Fibroblast of the aortic adventitia (primary cell): ENCODE measurements at places on chromosomes 4 and X. TPM values are rescaled to one million over a fixed set of nuclear protein-coding genes. Genes with fewer than 3 reads are reported as not detected.

DNA sequence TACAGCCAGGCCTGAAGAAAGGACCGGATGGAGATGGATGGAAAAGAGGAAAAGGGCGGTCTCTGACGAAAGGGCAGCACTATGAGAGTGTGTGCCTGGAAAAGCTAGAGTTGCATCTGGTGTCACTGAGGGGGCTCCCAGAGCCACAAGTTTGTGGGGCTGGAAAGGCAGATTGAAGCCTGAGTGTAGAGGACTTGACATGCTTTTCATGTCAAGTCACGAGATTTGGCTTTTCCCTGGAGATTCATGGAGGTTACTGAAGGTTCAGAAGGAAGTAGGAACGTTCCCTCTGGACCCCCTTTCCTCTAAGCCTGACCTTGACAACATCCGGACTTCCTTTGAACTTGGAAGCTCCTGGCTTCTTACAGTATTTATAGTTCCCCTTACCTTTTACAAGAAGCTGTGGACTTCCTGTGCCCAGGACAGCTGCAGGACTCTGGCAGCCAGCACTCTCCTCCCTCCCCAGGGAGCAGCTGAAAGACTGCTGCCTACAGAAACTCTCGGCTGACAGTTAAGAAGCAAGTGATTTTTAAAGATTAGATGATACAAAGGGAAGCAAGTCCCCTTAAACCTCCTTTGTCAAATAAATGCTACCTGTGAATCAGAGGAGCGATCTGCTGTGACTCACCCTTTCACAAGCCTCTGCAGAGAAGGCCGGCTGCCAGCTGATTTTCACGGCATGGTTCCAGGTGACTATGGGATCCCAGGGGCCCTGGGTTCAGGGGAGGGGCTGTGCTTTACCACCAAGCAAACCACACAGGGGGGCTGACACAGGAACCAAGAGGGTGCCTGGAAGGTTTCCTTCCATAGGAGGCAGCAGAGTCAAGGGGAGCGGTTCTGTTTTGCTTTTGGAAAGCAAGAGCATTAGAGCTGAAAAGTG is 72.9 kb upstream of the STIM2 start:
- peak; percentile 80 for DNase-seq

DNA sequence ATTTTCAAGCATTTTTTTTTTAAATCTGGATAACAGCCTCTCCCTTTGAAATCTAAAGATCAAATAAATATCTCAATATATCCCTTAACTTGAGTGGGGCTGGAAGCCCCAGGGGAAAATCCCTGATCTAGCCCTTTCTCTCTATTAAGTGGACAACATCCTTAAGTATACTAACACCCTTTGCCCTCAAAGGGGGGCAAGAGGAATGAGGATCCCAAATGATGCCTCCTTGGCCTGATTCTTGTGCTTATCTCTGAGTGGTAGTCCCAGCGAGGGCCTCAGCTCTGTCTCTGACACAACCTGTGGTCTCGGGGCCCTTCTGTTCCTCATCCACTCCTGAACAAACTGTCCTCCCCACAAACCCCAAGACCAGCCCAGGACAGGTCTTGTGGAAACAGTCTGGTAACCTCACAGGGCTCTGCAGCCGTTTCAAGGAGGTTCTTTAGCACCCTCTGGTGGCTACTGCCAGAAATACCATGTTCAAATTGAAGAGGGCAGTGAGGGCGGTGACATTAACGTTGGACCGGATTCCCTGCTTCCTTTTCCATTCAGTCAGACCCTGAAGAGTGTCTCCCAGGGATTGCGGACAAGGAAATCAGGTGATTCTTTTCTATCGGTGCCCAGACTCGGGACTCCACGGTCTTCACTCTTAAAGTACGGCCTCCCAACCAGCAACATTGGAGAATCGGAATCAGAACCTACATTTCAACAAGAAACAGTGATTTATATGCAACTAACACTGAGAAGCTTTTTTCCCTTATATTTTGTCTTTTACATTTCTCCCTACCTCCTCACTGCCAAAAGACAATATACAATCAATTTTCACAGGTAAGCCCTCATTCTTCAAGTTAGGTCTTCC is 13.0 kb downstream of the CXCL13 start:
- peak; percentile 79 for DNase-seq

- DNase-seq, result peak; percentile 95
Observed at GRCh38 chr4:168408620-168409019, 71.7 kb downstream of the DDX60L start.

DNA sequence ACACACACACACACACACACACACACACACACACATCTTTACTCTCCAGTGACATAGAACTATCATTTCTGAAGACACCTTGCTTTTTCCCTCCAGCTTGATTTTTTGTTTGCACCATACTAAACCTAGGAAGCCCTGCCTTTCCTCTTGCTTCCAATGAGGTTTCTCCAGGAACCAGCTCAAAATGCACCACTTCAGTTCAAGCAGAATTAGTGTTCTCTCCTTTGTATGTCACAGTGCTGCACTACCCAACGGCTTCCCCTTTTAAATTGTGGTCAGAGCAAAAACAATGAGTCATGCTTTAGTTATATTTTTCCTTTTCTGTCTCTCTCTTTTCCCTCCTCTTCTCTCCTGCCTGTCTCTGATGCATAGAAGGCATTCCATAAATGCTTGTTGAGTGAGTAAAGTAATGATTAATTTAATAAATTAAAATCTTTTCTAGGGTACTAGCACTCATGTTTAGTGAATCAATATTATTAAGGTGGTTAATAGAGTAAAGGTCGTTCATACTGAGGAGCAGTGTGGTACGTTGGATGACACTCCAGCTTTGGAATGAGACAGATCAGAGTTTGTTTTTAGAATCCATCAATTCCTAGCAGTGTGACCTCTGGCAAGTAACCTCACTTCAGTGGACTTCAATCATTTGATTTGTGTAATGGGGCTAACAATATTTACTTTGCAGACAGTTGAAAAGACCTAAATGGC is 5.9 kb downstream of the RTL3 start:
- peak; percentile 82 for DNase-seq

DNA sequence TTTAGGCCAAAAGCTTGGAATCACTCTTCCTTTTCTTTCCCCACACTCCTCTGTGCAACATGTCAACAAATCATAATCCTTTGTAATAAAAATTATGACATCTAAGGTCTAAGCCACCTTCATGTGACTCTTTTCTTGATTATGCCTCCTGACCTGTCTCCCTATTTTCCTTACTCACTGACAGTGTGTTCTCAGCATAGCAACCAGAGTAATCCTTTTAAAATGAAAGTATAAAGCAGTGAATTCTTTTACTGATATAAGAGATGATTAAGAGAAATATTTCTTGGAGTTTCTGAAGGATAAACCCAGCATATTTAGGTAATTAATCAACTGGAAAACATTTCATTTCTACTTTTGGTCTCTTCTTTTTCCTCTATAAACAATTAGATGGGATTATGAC is 44.7 kb downstream of the USO1 start:
- DNase-seq, result peak; percentile 11

PGAM4 gene
- total RNA-seq, result not detected in 2 replicates

DNA sequence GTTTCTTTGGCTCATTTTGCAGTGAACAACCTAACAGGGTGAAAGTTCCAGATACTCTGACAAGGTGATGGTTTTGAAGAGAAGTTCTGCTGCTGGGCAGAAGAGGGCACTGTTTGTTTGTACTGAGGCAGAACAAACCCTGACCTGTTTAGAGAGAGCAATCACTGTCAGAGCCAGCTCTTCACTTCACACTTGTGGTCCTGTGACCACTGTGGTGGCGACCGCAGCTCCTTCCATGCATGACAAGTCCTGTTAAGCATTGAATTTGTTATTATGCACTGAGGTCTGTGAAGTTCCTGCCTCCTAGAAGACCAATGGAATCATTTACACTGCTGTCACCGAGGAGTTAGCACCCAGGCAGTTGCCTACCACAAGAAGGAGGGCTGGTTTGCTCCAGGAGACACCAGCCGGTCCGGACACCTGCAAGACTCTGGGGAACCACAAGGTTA is 86.6 kb downstream of the ZNF330 start:
- peak; percentile 71 for DNase-seq

DNA sequence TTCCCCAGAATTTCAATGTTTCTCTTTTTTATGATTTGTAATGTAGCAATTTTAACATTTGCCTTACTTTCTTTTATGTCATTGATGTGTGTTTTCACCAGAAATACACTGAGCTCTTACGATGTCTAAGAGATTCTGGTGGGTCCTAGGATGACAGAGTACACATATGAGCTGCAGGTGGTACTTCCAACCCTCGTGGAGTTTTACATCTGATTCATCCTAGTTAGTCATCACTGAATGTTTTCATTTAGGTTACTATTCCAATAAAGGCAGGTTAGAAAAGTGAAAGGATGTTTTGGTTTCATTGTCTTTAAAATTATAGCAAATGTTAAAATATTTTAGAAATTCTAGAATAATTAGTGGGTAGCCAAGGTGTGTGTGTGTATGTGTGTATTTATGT is 605.9 kb downstream of the ADGRL3 start:
- no peak for DNase-seq

GRCh38 chr4:5998333-5998936 is 19.8 kb downstream of the C4orf50 start:
- peak; percentile 50 for DNase-seq

GRCh38 chr4:95156452-95156765 is 392.4 kb downstream of the UNC5C start:
- DNase-seq, result no peak

KLKB1 gene
- total RNA-seq, result 0.18 TPM in 1 of 2 replicates, not detected in the other

DNA sequence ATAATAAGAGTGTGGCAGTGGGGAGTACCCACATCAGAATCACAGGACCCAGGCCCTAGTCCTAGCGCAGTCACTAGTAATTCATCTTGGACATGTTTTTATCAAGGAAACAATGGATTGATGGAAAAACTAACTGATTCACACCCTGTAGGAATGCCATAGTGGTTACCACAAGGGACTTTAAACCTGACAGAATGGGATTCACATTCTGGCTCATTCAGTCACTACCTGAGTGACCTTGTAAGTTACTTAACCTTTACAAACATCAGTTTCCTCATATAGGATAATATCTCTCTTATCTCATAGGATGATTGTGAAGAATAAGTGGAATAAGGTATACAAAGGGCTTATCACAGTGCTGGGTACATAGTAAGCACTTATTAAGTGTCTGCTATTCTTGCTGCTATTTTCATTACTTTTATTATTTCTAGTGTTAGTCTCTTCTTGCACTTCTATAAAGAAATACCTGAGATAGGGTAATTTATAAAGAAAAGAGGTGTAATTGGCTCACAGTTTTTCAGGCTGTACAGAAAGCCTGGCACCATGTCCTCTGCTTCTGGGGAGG is 247.5 kb upstream of the KLF3 start:
- DNase-seq, result no peak

GRCh38 chrX:149004936-149005335 is 500.2 kb downstream of the IDS start:
- DNase-seq, result no peak

- no peak for DNase-seq
Observed at GRCh38 chrX:29965634-29966033, 249.7 kb upstream of the MAGEB2 start.

- DNase-seq, result no peak
Observed at GRCh38 chrX:136019226-136019625, 34.0 kb downstream of the SLC9A6 start.

ITGB1BP2 gene
- total RNA-seq, result 2.6 and 6.2 TPM in 2 replicates

GRCh38 chrX:123464709-123465108 is 268.1 kb downstream of the THOC2 start:
- no peak for DNase-seq

DNA sequence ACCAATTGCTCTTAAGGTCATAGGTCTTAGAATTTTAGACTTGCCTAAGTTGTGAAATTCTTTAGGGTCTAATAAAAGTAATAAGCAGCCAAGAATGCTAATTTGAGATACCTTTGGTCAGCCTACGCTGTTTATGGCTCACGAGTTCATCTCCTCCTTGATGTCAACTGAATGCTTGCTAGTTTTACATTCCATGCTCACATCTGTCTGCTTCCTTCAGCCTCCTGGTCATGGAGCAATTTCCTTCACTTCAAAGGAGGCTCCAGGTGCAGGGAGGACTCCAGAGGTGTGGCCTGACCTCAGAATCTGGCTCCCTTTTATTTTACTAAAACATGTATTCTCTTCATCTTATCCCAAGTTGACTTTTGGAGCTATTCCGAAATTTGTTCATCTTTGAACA is 23.3 kb upstream of the LNX1 start:
- DNase-seq, result no peak

DNA sequence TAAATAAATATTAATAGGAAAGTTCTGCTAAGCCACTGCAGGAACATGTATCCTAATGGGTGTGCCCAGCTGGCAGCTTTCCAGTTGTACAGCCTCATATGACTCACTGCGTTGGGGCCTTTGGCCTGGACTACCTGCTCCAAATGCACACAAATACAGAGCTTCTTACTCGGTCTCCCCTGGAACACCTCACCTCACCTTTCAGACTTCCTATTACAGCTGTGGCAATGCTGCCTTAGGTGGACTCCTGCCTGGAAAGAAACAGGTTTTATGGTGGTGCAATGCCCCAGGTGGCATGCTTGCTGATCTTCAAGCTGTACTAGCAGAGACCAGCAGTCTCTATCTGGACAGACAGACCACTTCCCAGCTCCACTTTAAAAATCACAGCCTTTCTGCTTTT is 85.7 kb upstream of the EXOC1L start:
- peak; percentile 77 for DNase-seq

GRCh38 chrX:39670281-39670680 is 427.5 kb downstream of the BCOR start:
- DNase-seq, result no peak

DNA sequence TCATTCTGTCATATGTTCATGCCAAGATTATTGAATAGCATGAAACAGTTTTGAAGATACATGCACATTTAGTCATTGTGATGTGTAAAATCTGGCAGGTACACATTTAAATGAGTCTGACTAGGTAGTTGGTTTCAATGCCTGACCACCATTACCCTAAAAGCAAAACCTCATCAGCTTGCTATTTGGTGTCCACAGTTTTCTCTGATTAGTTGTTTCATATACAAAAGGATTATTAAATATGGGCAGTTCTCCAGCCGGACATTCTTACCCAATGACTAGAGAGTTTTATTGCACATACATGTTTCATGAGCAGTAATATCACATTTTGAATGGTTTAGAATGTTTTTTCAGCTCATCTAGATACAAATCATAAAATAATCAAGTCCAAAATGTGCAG is 23.7 kb downstream of the DCHS2 start:
- DNase-seq, result peak; percentile 7

TMEM31 gene
- total RNA-seq, result not detected in 2 replicates

GRCh38 chrX:10420134-10420533 is 200.3 kb downstream of the MID1 start:
- DNase-seq, result no peak

GRCh38 chrX:154596290-154596929 is 11.5 kb downstream of the CTAG1A start:
- DNase-seq, result peak; percentile 47

GRCh38 chr4:6224735-6225134 is 24.4 kb upstream of the JAKMIP1 start:
- DNase-seq, result no peak

SPANXD gene
- total RNA-seq, result not detected in 2 replicates

- no peak for DNase-seq
Observed at GRCh38 chrX:132757066-132757623, 201.3 kb downstream of the HS6ST2 start.
